ENCODE measurements at places on chromosomes 7 and 10. TPM values are rescaled to one million over a fixed set of nuclear protein-coding genes. Genes with fewer than 3 reads are reported as not detected.
A peak's percentile ranks its signal among the peaks of the same experiment; 100 is the strongest.

GRCh38 chr7:158595068-158595467 lies 7.4 kb upstream of the PTPRN2 start:
- DNase-seq, result no peak

GRCh38 chr10:5362873-5363272 lies 1.9 kb upstream of the UCN3 start:
- DNase-seq, result no peak

GRCh38 chr7:12884856-12885440 lies 197.5 kb downstream of the ARL4A start:
- no peak for DNase-seq

DNA sequence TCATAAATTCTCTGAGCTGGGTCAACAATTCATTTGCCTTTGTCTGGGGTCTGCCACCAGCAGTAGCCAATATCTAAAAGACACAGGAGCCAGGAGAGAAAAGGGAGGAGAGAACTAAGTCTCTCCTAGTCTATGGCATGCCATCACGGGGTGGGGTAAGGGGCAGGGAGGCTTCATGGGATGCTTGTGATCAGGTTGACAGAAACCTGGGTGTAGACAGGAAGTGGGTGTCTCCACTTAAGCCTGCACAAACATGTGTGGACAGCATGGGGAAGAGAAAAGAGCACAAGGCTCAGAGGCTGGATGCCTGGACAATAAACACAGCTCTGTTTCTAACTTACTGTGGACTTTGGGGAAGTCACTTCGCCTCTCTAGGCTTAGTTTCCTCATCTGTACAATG lies 11.5 kb upstream of the C10orf53 start:
- DNase-seq, result no peak

DNA sequence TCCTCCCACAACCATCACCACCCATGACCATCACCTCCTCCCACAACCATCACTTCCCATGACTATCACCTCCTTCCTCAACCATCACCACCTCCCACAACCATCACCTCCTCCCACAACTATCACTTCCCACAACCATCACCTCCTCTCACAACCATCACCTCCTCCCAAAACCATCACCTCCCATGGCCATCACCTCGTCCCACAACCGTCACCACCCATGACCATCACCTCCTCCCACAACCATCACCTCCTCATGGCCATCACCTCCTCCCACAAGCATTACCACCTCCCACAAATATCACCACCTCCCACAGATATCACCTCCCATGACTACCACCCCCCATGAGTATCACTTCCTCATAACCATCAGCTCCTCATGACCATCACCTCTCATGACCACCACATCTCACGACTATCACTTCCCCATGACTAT lies 52.2 kb downstream of the PDGFA start:
- no peak for DNase-seq

DNA sequence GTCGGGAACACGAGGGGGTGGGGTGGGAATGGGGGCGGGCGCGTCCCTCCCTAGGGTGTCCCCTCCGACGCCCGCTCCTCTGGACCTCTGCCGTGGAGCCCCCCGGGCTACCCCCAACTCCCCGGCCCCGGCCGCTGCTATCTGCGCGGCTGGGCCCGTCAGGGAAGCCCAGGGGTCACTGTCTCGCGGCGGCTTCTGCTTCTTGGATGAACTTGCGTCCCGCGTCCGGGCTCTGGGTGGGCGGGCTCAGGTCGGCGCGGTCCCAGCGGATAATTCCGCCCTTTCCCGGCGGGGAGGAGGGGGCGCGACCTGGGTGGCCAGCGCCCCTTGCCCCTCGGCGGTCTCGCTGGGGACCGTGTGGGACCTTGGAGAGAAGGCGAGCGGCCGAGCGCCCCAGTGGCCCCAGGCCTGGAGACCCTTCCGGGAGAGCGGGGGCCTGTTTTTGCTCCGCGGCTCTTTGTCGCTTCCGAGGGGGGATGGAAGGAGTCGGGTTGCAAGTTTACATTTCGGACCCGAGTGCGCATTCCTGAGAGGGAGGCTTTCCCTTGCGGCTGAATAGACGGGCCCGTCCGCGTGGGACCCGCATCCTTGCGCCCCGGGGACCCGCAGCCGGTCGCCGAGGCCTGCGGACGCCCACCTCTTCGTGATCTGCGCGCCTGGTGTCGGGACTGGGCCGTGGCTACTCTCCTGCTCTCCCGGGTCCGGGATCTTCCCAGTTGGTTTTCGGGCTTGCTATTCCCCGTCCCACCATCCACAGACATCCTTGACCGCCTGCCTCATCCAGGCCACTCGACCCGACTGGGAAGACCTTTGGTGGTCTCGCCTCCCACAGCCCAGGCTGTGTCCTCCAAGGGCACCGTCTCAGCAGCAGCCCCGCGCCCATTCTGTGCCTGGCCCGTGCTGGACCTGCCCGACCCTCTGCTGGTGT lies 812 bp downstream of the DOCK1 start:
- DNase-seq, result peak; percentile 81

GRCh38 chr7:36441344-36442022 lies 51.8 kb downstream of the ANLN start:
- no peak for DNase-seq

- DNase-seq, result peak; percentile 85
Observed at GRCh38 chr10:48782386-48782785, 97.7 kb downstream of the WDFY4 start.

- no peak for DNase-seq
Observed at GRCh38 chr7:47546733-47547494, 35.0 kb downstream of the TNS3 start.

DNA sequence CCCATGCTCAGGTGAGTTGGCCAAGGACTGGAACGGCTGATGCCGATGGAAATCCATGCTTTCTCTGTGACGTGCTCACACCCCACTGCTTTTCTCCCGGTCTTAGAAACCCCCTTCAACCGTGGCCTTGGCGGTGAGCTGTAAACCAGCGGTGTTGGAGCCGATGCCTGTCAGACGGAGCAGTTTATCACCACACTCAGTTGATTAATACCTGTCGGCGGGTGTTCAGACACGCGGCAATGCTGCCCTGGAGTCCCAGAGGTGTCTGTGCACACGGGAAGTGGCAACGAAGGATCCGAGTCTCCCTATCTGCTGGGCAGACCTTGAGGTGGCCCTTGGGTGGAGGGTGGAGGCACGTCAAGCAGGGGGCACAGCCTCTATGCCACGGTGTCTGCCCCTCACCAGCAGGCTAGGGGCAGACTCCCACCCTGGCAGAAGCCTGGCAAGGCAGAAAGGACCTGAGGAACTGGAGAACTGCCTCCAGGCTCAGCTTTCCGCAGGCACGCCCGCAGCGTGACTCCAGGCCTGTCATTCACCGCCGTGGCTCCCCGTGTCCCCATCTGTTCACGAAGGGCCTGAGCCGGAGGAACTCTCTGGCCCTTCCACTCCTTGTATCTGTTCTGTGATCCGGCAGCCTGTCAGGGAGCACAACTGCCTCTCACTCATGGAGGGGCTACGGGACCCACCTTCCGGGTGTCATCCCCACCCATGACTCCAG lies 34.6 kb upstream of the MNX1 start:
- no peak for DNase-seq

DNA sequence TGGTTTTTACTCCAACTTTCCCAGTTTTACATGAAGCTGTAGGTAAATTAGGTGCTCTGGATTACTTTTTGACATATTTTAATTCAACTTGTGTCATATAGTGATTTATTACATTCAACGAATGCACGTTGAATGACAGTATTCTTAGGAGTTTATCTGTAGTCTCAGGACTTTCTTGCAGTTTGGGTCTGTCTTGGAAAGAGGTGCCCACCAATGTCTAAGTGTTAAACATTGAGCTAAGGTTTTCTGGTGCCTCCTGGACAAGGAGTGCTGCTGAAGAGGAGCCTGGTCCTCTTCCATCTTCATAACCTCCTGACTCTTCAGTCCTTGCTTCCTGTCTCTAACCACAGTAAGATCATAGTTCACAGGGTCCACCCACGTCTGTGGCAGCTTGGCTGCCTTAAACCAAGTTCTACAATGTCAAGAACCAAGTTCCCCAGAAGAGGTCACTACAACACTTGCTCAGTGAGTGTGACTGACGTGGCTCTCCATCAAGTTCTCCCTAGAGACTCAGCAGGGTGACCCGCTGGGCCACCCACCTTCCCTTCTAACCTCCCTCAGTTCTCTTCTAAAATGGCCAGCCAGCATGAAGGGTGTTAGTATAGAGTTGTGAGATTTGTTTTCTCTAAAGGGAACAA lies 6.1 kb downstream of the NPY start:
- peak; percentile 31 for DNase-seq

DNA sequence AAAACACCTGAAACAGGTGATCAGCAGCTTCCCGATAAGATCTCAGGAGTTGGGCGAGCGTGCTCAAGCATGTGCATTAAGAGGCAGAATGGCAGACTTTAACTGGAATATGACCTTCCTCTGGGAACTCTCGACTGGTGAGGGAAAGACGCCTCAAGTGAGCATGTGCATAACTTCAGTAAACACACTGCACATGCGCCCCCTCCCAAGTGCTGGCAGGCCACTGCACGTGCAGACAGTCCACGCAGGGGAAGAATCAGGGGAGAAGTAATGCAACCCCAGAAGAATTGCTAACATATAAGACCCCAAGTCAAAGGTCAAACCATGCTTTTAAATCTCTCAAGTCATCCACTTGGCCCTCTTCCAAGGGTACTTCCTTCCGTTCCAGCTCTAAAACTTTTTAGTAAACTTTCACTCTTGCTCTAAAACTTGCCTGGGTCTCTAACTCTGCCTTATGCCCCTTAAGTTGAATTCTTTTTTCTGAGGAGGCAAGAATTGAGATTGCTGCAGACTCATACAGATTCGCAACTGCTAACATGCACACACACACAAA lies 541.0 kb downstream of the TNS3 start:
- peak; percentile 26 for DNase-seq

DNA sequence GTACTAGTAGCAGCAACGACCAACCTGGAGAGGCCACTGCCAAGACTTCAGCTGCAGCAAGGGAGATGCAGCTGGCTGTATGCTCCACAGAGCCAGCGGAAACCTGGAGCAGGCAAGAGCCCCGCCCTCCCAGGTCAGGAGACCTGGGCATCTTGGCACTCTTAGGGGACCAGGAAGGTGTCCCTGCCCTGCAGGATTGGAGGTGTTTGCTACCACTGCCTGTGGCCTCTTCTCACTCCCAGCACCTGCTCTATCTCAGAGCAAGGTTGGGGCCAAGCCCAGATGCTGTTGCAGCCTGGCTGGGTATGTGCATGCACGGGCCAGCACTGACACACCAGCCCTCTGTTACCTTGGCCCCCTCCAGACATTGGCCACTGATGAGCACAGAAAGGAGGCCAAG lies 1512.8 kb downstream of the REEP3 start:
- DNase-seq, result no peak

DNA sequence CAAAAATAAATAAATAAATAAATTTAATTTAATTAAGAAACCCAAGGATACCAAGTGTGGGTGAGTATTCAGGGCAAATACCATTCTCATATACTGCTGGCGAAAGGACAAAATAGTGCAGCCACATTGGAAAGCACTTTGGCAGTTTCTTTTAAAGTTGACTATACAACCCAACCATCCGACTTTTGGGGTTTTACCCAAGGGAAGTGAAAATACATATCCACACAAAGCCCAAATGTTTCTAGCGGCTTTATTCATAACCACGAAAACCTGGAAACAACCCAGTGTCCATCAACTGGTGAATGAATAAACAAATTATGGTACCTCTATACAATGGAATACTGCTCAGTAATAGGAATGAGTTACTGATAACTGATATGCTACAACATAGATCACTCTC lies 36.2 kb upstream of the OGDHL start:
- DNase-seq, result no peak

DNA sequence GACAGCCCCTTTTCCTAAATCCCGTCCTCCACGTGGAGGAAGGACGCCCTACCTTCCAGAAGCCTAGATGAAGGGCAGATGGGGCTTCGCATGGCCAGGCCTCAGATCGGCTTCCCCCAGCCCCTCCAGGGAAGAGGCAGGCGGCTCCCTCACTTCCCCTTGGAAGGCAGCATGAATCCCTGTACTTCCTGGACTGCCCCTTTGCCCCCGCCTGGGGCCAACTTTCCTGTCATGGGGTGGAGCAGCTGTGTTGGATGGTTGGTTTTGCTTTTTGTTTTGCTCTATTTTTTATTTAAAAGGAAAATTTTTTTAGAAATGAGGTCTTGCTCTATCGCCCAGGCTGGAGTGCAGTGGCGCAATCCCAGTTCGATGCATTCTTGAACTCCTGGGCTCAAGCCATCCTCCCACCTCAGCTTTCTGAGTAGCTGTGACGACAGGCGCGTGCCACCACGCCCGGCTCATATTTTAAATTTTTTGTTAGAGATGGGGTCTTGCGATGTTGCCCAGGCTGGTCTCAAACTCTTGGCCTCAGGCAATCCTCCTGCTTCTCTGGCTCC lies 27.2 kb downstream of the GTF2IRD1 start:
- peak; percentile 37 for DNase-seq

GRCh38 chr7:12137283-12137682 lies 73.8 kb upstream of the TMEM106B start:
- DNase-seq, result no peak

- DNase-seq, result no peak
Observed at GRCh38 chr7:98935811-98936210, 57.5 kb downstream of the TRRAP start.

DNA sequence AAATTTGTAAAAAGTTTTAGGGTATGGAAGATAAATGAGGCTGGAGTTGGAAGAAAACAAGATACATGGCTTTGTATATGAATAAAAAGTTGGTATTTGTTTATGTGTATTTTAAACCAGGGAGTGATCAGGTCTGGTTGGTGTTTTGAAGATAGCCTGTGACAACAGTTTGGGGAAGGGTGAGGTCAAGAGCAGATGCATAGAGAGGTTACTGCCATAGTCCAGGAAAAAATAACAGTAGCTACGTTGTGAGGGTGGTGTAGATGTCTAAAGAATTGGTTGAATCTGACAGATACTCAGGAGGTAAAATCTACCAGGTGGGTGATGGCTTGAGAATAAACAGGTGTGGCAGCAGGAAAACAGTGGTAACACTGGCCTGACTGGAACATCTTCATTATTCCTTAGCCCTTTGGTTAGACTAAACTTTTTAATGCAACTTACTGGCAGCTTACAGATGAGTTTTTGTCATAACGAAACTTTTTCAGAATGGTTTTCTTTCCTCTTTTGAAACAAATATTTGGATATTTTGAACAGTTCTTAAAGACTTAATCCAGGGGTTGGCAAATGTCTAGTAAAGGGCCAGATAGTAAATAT lies 25.5 kb downstream of the ZNRF2 start:
- DNase-seq, result no peak

GSTO2 gene
- 25.9 TPM for polyA plus RNA-seq

CHST3 gene
- 2.2 TPM for polyA plus RNA-seq

TRPV6 gene
- 0.63 TPM for polyA plus RNA-seq

CYP26A1 gene
- polyA plus RNA-seq, result 0.02 TPM

DAGLB gene
- polyA plus RNA-seq, result 16.3 TPM

CRPPA gene
- polyA plus RNA-seq, result 0.41 TPM

PRKG1 gene
- 5.4 TPM for polyA plus RNA-seq

HECW1 gene
- polyA plus RNA-seq, result 0.05 TPM

PLXNA4 gene
- 0.69 TPM for polyA plus RNA-seq

HMX2 gene
- not detected for polyA plus RNA-seq
